CD4-positive, alpha-beta memory T cell (primary cell): ENCODE measurements at places on chromosomes 4 and X.

- DNase-seq = no peak
These were observed 286.8 kb downstream of the CRLF2 start for GRCh38 chrX:925652-926061.

DNA sequence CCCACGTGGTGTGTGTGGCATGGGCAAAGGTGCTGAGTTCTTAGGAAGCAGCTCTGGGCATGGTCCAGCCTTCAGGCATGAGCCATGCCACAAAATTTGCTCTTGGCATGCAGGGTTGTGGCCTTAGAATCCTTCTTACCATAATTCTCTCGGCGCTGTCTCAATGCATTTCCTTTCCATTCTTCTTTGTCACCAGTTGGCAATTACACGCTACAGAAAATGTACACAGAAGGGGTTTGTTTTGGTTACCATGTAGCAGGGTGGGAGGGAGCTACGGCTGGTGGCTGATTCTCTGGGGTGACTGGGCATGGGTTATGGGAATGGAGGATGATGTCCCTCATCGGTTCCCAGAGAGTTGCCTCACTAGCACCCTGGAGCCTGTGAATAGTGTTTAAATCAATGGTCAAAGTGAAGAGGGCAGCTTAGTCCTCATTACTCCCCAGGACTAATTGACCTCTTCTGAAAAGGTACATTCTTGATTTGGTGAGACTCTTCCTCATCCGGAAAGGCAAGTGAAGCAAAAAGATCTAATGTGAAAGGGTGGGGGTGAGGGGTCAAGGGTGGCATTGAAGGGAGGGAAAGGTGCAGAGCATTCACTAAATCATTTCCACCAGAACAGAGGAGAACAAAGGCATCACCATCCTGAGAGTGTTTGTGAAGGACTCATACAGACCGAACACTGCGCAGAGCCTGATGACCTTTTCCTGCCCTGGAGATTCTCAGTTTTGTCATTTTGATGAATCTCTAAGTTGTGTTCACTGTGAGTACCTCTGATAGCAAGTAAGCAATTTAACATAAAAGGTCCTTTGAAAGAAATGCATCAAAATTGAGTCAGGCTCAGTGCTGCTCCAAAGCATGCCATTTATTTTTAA lies 199.8 kb upstream of the SFRP2 start:
- no peak for DNase-seq

- DNase-seq = no peak
These were observed 81.5 kb downstream of the CLDN34 start for GRCh38 chrX:10048707-10049106.

DNA sequence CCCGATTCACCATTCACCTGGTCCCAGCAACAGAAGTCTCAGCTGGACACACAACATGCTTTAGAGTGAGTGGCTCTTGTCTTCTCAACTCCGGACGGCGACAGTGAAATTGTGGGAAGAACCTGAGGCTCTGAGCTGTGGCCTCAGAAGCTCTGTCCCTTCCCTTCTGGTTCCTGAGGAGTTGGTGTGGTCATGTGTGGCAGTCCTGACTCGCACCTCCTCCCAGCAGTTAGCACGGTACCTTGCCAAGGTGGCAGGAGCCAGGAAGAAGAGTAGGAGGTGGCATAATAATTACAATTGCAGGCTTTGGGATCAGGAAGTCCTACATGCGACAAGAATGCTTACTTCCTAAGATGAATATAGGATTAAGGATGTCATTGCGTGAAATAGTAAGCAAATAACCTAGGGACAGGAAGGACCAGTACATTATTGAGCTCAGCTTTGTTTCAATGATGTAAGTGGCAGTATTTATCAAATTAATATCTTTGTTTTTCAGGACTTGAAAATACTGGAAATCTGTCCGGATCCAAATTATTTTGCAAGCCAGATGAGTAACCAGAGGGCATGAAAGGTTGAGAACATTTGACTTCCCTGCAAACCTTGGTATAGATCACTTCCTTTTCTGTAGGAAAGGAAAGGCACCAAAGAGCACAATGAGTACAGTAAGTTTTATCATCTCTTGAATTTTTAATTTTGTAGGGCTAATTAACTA lies 21.1 kb downstream of the RNF4 start:
- DNase-seq = no peak

DNA sequence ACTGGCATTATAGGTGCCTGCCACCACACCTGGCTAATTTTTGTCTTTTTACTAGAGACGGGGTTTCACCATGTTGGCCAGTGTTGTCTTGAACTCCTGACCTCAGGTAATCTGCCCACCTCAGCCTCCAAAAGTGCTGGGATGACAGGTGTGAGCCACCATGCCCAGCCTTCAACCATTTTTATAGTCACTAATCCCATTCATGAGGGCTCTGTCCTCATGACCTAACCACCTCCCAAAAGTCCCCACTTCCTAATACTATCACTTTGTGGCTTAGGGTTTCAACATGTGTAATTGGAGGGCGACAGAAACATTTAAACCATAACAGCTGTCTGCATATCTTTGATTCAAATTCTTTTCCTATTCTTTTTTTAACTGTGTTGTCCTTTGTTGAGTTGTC lies 229.6 kb upstream of the AGA start:
- no peak for DNase-seq
